Foreskin melanocyte (primary cell): ENCODE measurements at places on chromosomes 6 and 20.

DNA sequence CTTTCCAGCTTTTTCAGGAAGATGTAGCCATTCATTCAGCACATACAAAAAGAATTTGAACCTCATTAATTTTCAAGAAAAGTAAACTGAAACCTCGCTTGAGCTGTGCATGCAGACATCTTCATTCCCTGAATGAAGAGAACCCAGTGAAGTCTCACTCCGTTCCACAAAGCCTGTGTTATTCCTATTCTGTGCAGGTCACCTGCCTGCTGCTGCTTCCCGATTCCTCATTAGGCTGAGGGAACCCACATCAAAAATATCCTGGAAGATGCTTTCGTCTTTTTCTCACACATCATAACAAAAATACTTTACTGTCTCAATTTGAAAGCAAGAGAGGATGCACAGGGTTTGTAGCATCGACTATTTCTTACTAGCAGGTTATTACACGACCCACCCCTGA, 40.1 kb downstream of the TRMT6 start:
- DNase-seq: no peak

DNA sequence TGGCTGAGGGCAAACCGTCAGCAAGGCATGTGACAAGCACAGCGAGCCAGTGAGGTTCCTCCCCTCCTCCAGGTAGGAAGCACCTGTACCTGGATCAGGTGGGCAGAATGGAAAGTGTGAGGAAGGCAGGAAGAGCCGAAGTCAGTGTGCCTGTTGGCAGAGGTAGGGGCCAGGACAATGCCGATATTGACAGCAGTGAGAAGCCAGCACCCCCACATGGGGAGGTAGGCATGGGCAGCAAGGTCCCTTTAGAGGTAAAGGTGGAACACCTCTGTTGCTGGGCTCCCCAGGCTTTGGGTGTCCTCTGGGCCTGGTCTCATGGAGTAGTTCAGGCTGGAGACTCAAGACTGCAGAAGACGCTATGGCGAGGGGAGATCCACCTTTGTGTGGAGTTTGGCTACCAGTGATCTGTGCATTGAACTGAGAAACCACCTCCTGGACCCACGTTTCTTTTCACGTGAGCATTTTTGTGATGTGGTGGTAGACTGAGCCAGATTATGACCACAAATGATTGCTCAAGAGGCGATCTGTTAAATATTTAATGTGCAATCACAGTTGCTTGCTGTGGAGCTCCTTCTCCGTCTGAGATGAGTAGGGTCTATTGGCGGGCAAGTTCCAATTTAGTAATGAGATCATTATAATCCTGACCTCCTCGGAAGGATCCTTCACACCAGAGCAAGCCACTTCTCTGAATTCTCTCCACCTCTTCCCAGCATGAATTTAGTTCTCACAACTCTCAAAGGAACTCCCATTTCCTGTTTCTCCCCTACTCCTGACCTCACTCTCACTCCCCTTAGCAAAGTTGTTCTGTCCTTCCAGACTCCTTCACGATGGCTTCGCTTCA, 174.8 kb downstream of the CDH26 start:
- no peak for DNase-seq

DNA sequence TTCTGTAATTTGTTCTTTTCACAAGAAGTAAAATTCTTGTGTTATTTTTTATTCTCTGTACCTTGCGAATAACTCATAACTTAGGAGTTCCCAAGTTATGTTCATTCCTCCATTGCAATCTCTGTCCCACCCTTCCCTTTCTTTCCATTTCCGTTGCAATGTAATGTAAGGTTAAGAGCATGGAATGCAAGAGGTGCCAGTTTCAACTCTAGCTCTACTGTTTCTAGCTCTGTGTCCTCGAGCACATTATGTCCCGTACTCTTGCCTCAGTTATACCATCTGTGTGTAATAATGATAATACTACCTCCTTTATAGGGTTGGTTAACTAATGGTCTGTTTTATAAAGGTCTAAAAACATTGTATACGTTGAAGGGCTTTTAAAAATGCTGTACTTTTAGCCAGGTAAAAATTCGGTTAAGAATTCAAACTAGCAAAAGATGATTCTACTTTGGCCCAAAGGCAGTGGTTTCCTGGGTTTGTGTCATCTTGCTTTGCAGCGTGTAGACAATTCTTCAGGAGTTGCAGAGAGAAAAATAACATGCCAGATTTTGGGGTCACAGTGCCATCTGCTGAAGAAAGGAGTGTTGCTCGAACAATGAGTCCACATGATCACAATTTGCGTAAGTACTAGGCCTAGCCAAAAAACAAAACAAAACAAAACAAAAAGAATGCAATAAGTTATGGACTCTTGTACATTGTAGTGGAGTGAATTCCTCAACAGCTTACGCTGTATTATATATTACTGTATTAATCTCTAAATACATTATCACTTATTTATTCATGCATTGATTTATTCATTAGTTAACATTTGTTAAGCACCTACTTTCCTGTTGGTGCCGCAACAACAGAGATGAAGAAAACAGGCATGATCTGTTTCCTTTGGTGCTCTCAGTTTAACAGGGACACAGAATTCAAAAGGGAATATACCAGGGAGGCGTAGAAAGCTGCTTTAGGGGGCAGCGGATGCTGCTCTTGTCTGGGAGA, 10.0 kb upstream of the PFDN4 start:
- DNase-seq: peak; percentile 65

DNA sequence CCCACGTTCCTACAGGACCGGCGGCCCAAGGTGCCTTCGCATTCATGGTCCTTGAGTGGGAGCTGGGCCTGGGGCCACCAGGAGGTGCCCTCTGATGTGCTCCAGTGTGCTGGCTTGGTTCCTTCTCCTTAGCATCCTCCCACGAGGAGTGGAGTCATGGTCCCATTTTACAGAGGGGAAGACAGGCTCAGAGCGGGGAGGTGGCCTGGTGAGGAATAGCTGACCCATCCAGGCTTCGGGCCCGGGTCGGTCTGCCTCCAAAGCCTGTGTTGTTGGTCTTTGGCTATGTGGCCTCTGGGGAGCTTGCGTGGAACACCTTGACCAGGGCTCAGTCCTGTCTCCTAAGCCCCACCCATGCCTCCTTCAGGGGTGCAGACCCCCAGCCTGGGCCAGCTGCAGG, 22.8 kb downstream of the RBM38 start:
- no peak for DNase-seq

- DNase-seq: no peak
Measured at GRCh38 chr6:63504777-63505384, 67.4 kb upstream of the LOC128125822 start.

DNA sequence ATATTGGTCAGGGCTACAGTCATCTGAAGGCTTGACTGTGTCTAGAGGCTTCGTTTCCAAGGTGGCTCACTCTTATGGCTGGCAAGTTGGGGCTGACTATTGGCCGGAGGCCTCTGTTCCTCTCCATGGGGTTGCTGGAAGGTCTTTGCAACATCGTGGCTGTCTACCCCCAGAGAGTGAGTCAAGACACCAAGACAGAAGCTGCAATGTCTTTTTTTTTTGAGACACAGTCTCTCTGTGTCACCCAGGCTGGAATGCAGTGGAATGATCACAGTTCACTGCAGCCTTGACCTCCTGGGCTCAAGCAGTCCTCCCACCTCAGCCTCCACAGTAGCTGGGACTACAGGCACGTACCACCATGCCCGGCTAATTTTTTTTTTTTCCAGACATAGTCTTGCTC, 29.4 kb upstream of the KIF3B start:
- no peak for DNase-seq

GRCh38 chr6:160030103-160030502, 61.2 kb downstream of the IGF2R start:
- DNase-seq: peak; percentile 80

DNA sequence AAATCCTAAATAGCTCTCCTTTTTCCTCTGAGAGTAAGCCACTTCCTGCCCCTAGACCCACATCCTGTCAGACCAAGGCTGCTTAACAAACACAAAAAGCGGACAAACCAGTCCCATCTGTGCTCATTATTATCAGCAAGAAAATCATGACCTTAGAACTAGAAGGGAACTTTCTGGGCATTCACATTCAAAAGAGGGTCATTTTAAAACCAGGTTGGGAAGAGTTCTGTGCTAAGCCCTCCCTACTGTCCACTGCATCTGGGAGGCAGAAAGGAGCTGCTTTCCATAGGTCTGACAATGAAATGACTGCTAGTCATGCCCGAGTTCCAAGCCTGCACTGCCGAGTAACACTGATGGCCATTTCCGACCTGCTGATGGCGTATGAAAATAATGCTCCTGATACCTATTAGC, 15.4 kb downstream of the EZR start:
- DNase-seq: peak; percentile 72

DNA sequence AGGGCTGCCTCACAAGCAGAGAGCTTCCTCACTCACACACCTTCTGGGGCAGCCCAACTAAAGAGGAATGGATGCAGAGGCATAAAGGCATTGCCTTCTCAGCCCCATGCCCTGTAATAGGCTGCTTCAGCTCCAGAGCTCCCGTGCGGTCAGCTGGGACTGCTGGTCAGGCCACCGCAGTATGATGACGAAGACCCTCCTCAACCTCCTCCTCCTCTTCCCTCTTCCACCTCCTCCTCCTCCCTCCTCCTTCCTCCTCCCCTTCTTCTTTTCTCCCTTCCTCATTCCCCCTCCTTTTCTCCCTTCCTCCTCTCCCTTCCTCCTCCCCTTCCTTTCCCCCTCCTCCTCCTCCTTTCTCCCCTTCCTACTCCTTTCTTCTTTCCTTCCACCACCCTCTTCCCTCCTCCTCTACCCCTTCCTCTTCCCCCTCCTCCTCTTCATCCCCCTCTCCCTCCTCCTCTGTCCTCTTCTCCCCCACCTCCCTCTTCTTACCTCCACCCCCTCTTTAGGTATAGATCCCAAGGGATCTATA, 465.3 kb upstream of the CDH4 start:
- no peak for DNase-seq

DNA sequence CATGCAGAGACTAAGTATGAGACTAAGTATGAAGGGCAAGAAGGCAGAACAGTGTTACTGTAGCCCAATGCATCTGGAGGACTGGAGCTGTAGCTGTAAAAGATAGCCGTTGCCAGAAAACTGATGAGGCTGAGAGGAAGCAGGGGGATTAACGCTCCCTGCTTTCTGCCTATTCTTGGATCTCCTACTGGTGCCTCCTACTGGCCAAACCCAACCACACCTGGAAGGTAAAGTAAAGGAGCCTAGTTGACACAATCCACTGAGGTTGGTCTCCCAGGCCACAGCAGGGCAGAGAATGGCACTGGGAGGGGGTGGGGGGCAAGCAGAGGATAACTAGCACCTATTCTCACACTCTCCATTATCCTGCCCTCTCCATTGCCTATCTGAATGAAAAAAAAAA, 105.0 kb upstream of the MRPS10 start:
- no peak for DNase-seq

DNA sequence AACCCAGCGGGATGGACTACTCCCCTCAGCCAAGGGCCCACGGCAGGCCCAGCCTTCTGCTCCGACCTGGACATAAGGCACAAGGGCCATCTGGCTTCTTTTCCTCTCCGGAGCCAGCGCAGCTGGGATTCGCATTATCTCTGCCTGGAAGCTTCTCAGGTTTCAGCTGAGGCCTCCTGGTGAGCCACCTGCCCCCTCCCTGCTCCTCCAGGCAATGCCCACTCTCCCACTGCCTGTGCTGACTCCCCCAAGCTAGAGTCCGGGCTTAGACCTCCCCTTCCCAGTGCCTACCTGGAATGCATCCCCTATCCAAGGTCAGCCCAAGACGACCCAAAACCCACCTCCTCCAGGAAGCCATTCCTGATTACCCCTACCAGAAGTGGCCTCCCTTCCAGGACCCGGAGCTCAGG, 60.7 kb downstream of the EZR start:
- DNase-seq: no peak

- peak; percentile 10 for DNase-seq
Measured at GRCh38 chr6:145247692-145248419, 487.5 kb downstream of the EPM2A start.

GRCh38 chr6:111837641-111838500, 35.4 kb downstream of the FYN start:
- no peak for DNase-seq

DNA sequence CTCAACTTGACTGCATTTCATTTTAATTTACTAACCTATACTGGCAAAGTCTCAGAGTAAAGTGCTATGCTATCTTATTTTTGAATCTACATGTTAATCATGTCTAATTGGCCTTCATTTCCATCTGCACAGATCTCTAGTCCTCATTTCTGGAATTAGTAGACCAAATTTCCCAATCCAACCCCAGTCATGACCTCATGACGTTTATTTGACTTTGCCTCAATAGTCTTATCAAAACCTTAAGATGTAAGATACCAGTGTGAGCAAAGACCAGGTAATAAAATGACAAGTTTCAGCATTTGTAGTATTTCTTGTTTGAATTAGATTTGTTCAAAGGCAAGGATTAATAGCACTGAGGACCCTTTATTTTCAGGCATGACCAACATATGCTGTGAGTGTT, 43.3 kb upstream of the MYB start:
- DNase-seq: no peak

DNA sequence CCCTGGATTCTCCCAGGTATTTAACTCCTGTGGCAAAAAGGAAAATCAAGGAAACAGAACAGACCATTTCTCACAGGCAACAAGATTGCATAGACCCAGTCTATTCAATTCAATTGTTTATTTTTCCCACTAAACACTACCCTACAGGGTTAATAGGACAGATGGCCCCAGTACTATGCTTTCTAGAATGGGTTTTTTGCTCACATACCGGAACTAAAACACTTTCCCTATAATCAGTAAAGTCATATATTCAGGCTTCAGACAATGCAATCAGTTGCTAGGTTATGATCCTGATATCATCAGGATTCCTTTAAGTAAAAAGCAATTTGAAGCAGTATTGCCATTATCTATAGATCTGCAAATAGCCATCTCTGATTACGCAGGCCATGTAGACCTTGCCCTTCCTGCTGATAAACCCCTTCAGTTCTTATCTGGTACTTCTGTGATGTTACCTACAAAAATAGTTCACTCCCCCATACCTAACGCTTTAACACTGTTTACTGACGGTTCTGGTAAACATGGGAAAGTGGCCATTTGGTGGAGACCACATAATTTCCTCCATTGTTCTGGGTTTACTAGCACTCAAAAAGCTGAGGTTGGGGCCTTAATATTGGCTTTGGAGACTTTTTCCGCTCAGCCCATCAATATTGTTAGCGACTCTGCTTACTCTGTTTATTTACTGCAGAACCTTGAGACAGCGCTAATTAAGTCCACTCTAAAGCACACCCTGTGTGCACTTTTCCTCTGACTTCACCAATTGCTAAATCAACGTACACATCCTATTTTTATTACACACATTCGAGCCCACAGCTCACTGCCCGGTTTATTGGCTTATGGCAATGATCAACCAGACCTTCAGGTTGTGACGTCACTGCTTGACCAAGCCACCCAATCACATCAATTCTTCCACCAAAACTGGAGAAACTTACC, 666.0 kb downstream of the PHF3 start:
- no peak for DNase-seq

DNA sequence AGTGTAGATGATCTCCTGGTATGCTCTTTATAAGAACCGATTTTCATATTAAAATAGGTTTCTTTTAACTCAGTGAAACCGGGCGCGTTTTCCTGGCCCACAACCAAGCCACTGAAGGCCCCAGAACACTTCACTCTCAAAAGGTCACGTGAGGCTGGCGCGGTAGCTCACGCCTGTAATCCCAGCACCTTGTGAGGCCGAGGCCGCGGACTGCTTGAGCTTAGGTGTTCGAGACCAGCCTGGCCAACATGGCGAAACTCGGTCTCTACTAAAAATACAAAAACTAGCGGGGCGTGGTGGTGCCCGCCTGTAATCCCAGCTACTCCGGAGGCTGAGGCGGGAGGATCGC, 402 bp upstream of the TAF8 start:
- peak; percentile 6 for DNase-seq
